ENCODE measurements at places on chromosomes 12 and 14.

- DNase-seq, result no peak
Measured at GRCh38 chr12:3747543-3747942, 5.4 kb downstream of the CRACR2A start.

- DNase-seq, result no peak
Measured at GRCh38 chr14:37142835-37143401, 29.5 kb downstream of the SLC25A21 start.

- no peak for DNase-seq
Measured at GRCh38 chr14:104087981-104088850, 2.7 kb downstream of the ASPG start.

- DNase-seq, result no peak
Measured at GRCh38 chr14:87461704-87462103, 531.3 kb downstream of the GALC start.

DNA sequence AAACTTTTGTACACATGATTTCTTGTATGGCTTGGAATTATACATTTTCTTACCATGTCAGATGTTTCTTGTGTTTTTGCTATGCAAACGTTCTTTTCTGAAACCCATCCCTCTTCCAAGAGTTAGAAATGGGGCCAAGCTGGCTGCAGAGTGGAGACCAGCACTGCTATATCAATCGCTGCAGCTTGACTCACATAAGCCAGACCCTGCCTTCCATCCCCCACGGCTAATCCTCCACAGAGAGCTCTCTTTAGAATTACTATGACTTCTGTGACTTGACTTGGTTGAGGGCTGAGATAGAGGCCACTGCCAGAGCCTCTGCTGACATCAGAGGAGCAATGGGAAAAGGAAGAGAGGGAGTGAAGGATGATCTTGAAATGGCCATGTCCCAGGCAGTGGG lies 147.9 kb downstream of the DACT1 start:
- no peak for DNase-seq

DNA sequence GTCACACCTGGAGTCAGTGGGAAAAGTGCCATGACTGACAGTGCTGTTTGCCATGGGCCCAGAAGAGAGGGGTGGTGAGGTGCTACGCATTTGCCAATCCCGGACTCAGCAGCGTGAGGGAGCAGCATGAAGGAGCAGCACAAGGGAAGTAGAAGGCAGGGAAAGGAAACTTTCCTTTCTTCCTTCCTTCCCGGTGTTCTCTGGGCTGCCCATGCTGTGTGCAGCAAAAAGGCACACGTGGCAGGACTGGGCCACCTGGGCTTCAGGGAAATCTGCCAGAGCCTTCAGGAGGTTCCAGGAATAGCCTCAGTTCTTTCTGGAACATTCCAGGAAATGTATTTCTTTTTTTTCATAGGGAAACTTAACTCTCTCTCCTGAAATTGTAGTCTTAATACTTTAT lies 23.0 kb downstream of the TRIM9 start:
- no peak for DNase-seq

DNA sequence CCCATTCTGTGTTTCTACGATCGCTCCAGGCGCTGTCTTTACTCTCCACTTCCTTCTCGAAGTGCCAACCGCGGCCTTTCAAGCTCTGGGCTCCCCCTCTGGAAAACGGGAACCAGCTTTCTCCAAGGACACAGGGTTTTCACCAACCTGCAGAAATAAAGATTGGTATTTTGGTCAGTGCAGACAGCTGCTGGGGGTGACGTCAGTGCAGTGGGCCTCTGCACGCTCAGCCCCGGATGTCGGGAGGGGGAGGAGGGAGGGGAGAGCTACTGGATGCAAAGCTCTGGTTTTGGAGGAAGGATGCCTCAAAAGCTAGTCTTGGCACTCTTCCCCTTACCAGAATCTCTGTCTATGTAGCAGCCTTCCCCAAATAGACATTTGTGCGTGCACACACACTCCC lies 19.9 kb downstream of the HRK start:
- DNase-seq, result no peak

DNA sequence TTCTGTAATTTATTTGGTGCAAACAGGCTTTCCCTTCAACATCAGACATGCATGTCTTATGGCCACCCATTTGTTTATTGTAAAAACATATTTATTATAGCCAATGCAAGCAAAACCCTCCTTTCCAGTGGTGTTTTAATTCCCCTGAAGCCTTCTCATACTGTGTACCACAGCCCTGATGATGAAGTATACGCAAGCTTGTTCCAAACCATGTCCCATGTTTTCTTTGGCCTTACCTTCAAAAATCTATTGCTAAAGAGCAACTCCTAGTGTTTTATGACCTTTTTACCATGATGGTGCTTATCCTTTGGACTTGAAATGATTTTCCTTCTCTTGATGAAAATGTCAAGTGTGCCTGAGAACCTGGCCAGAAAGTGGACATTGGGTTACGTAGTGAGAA lies 85.9 kb upstream of the CCDC91 start:
- no peak for DNase-seq

DNA sequence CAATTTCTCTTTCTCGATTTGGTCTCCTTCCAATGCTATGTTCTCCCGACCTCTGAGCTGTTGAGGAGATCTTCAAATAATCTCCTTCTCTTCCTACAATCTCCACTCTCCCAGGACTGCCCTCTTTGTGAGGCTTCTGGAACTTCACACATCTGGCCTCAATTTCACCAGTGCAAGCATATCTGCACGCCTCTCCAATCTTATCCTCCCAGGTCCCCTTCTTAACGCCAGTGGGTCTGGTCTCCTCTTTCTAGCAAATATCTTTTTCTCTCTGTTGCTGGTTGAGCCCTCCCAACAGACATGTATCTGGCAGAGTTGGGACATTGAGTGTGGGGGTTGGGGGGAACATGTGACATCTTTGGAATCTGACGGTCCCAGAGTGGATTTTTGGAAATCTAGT lies 17.9 kb downstream of the RTL1 start:
- no peak for DNase-seq

DNA sequence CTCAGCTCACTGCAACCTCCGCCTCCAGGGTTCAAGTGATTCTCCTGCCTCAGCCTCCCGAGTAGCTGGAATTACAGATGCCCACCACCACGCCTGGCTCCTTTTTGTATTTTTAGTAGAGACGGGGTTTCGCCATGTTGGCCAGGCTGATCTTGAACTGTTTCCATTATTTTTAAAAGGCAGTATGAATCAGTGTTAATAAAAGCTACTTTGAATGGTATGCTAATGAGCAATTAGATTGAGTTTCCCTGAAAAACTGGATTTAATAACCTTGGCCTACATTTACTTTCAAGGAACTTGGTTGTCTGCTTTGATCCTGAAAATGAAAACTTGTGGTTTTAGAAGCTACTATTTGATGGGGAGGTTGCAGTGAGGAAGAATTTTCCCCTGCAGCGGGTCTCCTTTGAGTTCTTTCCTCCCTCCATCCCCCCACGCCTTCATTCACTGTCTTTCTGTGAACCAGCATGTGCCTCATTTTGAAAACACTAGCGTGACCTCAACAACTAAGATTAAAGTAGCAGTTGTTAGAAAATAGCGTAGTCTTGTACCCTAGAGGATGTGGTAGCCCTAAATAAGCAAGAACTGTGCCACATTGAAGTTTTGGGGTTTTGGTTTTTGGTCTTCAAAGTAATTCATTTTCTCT lies 17.8 kb upstream of the RPS6KA5 start:
- no peak for DNase-seq

GRCh38 chr14:23573384-23574015 lies 5.1 kb downstream of the JPH4 start:
- DNase-seq, result peak; percentile 72

DNA sequence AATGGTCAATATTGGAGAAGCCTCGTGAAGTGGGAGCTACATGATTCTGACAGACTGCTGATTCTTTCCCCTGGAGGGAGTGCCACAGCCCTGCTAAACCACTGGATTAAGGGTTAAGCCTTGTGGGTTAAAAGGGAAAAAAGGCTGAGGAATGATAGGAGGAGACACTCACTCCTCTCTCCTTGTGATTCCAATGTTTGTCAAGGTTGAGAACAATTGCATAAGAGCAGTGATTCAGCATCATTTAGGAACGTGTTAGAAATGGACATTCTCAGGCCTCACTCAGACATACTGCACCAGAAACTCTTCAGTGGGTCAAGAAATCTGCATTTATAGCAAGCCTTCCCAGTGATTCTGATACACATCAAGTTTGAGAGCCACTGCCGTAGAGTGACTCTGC lies 87.8 kb upstream of the GZMB start:
- DNase-seq, result no peak

- no peak for DNase-seq
Measured at GRCh38 chr14:53306911-53307310, 153.8 kb upstream of the DDHD1 start.

DNA sequence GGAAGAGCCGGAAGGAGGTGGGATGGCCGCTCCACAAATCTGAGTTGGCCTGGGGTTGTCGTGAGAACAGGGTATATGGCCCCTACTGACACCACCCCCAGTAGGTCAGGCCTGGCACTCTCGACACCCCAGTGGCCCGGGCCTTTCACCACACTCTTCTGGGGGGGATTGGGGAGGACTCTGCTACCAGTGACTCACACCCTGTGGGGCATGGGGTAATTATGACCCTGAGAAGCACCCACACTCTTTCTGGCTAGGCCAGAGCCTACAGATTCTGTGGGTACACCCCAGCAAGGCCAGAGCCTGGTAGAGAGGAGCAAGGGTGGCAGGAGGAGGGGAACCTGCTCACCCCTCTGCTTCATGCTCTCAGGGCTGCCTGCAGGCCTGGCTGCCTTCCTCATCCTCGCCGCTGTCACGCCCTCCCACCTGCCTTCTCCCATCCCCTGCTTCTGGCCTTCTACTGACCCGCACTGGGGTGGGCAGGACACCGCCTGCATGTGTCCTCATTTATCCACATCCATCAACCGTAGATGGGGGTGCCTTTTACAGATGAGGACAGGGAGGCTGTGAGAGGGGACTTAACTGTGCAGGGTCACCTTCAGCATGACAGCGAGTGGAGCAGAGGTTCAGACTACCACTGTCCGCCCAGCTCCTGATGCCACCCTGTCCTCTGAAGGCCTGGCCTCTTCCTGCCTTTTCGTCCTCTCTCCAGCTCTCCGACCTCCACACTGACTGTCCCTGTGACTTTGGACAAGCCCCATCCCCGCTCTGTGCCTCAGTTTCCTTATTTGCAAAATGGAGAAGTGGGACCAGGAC lies 18.4 kb downstream of the ASB2 start:
- no peak for DNase-seq

- DNase-seq, result no peak
Measured at GRCh38 chr12:93090731-93091172, 161.7 kb upstream of the EEA1 start.

DNA sequence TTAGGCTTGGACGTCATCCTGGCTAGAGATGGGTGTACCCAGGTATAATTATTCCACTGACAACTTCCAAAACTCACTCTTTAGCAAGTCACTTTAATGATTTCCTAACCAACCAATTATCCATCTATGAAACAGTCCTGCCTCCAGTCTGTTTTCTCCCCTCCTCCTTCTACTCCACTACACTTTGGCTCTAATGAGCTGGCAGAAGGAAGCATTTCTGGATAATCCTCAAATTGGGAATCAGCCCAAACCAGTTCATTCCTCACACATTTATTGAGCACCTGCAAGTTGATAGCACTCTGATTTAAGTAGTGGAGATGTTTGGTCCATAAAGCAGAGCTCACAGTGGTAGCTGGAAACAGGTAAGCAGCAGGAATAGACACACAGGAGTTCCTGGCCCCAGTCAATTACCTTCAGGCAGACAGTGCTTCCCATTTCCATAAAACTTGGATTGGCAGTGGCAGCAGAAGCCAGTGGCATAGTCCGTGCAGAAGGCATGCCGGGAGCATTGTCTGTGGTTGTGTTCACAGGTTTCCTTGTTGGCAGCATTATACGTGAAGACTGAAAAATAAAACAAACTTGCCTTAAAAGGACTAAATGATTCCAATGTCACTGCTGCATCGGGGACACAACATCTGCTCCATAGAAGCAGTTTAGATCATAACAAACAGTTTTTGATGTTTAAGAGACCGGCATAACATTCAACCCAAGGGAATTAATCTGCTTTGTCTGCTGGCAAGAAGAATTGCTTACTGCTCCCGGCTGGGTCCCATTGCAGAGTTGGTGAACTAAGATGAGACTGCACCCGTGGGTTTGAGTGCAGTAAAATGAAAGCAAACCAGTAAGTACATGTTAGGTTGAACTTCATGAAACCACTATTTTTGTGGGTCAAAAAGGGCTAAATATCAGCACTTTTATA lies 26.2 kb downstream of the NID2 start:
- DNase-seq, result no peak

DNA sequence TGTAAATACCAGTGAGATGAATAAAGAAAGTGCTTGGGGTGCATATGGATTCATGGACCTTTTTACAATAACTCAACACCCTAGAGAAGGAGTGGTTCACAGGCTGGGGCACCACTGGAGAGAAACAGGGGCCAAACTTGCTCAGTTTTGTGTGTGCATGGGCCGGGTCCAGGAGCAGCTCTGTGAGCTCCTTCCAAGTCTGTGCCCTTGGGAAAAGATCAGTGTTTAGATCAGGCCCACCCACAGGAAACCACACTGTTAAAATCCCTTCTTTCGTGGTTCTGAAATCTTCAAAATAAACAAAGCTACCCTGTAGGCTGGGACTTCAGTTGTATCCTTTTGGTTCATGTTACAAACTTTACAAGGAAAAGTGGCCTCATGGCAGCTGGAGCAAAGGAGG lies 156.1 kb upstream of the TMEM260 start:
- no peak for DNase-seq

DNA sequence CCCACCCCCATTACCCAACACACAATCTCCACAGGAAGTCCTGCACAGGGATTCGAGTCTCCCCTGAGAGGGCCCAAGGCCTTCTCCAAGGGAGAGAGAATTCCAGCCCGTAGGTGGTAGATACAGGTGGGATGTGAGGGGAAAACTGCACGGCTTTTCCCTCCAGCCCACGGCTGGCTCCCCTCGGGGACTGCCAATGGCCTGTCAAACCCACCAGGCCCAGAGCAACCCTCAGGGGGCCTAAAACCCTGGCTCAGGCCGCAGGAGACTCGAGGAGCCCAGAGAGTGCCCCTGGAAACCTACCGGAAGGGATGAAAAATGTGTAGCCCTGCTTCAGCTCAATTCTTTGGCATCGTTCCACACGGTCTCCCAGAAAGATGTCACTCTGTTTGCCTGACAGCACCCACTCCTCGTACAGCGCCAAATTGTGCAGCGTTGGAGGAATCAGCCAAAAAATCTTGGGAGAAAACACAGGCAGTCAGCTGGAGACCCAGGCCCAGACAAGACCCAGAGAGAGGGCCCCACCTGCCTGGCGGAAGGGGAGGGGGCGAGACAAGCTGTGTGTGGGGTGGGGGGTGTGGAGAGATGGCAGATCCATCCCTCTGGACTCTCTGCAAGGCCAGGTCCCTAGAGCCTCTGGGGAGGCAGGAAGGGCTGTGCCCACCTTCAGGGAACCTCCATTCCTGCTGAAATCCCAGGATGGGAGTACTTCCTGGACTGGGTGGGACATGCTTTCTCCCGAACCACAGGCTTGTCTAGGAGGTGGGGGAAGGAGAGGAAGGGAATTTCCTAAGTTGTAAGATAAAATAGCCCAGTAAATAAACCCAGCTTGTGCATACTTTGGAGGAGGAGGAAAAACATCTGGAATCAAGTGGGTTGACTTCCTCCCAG lies 48.1 kb downstream of the KDM2B start:
- no peak for DNase-seq
